ENCODE measurements at places on chromosomes 2 and 18.

DNA sequence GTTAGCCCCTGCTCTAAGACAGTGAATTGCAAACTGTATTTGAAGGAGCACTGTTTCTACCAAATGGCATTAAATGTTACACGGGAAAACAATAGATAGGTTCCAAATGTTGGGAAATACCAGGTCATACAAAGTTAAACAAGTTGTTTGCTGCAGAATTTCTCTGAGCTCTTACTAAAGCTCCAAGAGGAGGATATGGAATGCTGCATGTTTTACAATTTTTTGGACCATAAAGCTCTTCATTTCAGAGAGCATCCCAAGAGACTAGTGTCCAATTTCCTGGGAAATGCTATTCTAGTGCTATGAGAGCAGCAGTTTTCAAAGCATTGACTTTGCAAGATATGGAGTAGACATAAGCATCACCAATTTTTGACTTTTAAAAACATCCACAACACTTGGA, 155.6 kb upstream of the CCDC68 start:
- DNase-seq: no peak

DNA sequence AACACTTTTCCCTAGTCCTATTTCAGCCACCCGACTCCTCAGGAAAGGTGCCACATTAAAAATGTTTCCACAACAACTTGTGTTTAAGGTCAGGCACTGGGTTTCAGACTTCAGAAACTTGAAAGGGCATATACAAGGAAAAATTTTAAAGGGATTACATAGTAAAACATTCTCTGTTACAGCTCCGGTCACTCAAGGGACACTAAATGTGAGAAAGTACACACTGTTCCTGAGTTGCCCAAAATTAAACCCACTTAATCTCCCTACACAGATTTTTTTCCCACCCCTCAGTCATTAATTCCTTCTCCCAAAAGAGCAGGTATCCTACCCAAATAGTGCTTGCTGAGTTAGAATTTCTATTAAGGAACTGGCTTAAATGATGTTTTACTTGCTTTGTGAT, 14.2 kb downstream of the STK39 start:
- DNase-seq: no peak

DNA sequence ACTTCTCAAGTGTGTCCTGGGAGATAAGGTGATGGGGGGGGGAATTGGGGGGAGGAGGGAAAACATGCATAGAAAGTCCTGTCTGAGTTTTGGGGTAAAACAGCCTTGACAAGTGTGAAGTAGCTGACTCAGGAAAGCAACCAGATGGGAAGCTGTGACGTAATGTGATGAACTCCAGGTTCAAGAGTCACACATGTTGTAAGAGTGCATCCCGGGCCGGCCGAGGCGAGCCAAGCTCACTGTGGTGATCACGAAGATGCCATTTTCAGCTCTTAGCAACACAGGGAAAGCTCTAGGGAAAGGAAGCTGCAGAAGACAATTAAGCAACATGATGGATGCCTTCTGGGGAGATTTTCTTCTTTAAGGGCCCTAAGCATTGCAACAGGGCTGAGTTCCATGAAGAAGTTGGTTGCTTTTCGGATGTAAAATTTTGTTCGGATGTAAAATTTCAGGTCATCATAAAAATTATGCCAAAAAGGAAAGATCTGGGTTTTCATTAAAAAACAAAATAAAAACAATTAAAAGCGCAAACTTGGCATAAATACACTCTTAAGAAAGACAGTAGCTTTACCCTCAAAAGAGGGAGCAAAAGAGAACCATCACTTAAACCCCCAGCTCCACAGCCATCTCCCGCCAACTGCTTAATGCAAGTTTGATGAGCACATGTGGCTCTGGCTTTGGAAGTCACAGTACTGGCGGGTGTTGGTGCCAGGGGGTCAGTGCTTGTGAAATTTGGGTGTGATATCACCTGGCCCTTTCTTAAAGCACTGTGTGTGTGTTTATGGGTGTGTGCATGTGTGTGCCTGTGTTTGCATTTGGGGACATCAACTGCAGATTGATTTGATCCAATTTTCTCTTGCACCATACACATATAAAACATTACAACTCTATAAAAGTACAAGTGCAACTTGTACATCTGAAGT, 19.1 kb downstream of the SERTAD2 start:
- DNase-seq: no peak

GRCh38 chr2:150296770-150297546, 190.5 kb downstream of the RND3 start:
- DNase-seq: no peak

DNA sequence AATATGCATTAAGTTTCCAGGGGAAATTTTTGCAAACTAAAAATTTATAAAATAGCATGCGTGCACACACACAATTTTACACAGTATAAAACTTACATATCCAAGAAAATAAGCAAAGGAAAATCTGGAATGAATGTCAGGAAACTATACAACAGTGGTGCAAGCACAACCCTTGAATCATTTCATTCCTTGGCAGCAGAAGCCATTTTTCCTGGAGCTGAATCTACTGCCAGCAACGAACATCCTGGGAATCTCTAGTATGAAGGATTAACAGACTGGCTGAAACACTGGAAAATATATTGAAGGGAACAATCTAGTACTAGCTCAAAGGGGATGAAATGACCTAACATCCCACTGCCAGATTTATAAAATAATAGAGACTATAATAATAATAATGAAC, 235.3 kb downstream of the DYM start:
- no peak for DNase-seq

DNA sequence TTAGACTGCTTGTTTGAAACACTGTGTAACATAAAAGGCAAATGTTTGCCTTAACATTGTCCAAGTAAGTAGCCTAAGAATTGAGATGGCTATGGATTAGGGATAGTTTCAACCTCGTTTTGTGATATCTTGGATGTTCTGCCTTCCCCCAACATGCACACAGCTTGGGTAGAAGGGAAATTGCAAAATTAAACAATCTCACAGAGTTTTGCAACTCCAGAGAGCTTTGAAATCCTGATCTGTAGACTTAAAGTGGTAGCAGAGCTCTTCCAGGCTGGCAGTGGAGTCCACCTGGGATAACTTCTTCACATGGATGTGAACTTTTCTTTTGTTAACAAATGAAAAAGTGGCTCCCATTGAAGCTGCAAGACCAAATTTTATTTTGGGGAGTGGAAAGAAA, 59.6 kb downstream of the CHRNA1 start:
- no peak for DNase-seq

DNA sequence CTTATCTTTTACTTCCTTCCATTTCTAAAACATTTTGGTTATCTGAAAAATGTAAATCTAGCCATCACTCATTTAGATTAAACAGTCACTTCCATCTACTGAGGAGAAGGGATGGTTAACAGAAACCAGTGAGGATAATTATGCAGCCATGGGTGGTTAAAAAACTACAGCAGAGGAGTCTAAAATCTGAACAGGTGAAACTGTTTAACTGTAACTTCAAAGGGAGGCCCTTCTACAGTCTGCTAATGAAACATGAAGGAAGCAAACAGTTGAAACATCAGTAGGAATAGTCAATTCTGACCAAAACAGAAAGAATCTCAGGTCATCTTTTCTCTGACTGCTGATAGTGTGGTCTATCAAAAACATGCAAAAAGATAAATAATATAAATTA, 71.0 kb downstream of the DTNB start:
- DNase-seq: no peak
